T1000 (cell line): ENCODE measurements at places on chromosomes 3 and 15.

GRCh38 chr15:65676123-65676522 lies 54.4 kb downstream of the SLC24A1 start:
- no peak for DNase-seq

DNA sequence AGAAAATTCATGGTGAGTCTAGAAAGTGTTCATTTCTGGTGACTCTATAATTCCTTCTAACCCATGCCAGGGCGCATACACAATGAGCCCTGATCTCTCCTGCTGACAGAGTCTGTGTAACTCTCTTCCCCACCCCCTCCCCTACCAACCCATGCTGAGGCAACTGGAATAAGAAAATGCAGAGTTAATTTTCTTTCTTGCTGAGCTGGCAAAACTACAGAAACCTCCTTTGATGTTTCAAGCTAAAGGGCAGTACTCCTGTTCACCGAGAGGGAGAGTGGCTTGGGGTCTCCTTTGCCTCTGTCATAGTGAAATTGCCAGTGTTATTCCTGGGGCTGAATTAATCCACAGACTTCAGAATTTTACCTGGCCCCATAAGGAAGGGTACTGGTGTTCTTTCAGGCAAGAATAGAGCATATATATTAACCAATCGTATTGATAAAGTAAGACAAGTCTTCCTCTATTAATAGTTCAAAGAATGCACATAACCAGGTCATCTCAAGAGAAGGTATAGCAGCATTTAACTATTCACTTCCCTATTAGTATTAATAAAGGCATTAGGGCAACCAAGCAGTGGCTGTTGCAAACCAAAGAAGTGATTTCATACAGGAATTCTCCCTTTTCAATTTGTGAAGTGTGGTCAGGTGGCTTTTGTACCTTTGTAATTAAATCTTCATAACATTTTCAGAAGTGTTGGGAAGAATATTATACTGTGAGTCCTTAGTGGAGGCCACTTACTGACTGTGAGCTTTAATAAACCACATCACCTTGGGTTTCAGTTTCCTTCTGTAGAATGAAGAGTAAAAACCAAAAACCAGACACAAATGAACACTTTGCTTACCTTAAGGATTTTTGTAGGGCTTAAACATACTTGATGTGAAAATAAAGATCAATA lies 4.1 kb downstream of the GAP43 start:
- no peak for DNase-seq

- DNase-seq: no peak
These were observed 8.9 kb upstream of the RNF7 start for GRCh38 chr3:141729240-141729639.

DNA sequence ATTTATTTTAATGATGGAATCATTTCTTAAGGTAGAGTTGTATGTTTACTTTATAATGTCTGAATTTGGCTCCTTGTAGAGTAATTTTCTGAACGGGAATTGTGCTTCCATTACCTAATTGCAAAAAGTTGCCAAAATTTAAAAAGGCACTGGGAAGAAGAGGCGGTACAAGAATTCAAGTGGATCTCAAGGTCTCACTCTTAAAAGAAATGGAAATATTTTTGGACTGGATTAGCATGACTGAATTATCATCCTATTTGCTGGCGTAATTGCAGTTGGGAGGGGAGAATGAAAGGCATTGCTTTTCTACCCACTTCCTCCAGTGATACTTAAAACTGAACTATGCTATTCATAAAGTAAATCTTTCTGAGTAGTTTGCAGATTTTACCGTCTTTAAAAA lies 46.2 kb downstream of the COL8A1 start:
- no peak for DNase-seq

- no peak for DNase-seq
These were observed 141.0 kb upstream of the ARHGEF26 start for GRCh38 chr3:153980252-153980590.

DNA sequence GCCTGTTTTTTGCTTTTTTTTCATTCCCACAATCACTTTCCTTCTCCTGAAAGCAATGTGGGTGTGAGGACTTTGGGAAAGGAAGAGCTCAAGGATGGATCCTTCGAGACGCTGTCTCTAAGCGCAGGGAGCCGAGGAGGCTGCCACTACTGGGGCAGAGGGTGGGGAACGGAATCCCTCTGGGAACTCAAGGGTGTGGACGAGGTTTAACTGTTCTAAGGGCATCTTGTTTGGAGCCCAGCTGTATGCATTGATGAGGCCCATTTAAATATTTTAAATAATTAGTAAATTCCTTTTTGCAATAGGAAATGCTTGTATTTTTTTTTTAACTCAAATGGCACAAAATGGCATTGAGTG lies 124.4 kb upstream of the MEF2A start:
- DNase-seq: no peak
